ENCODE measurements at places on chromosomes 2 and 18.

- no peak for DNase-seq
Observed at GRCh38 chr18:9755615-9756014, 47.5 kb downstream of the RAB31 start.

GRCh38 chr2:2286592-2286991 lies 44.5 kb downstream of the MYT1L start:
- DNase-seq, result no peak

DNA sequence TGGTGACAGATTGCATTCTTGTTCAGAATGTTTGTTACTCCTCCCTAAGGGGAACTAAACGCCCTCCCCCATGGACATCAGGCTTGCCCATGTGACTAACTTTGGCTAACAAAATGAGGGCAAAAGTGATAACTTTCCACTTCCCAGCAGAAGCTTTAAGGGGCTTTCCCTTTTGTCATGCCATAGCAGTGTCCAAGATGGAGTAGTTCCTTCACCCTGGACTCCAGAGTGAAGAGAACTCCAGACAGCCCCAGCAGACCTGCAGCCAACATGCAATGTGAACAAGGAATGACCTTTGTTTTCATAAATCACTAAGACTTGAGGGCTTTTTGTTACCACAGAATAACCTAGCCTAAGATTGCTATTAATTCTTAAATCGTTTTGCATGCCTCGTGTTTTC lies 163.5 kb downstream of the ZEB2 start:
- DNase-seq, result no peak

DNA sequence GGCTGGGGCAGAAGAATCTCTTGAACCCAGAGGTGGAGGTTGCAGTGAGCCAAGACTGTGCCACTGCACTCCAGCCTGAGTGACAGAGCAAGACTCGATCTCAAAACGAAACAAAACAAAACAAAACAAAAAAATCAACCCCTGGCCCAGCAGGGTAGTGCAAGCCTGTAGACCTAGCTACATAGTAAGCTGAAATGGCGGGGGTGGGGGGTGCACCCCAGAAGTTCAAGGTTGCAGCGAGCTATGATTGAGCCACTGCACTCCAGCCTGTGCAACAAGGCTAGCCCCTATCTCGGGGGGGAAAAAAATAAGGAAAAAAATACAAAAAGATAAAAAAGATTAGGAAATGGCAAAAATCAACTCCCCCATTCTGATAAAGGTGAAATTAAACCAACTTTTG lies 6.4 kb downstream of the ATL2 start:
- DNase-seq, result no peak

GRCh38 chr2:208638059-208638458 lies 231.5 kb downstream of the PTH2R start:
- no peak for DNase-seq

DNA sequence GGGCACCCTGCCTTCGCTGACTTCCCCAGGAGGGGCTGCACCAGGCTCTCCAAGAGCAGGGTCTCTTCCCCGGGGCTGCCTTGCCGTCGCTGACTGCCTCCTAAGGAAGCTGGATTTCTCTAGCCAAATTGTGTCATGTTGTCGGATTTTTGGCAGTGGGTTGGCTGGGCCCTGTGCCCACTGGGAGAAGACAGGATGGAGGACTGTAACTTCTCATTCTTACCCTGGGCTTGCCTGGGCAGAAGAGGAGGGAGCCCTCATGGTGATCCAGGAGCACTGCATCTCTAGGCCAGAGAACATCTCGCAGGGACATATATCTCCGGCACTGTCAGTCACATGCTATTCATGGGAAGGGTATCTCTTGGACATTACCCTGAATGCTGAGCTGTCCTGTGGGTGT lies 6.3 kb downstream of the MYO7B start:
- no peak for DNase-seq

DNA sequence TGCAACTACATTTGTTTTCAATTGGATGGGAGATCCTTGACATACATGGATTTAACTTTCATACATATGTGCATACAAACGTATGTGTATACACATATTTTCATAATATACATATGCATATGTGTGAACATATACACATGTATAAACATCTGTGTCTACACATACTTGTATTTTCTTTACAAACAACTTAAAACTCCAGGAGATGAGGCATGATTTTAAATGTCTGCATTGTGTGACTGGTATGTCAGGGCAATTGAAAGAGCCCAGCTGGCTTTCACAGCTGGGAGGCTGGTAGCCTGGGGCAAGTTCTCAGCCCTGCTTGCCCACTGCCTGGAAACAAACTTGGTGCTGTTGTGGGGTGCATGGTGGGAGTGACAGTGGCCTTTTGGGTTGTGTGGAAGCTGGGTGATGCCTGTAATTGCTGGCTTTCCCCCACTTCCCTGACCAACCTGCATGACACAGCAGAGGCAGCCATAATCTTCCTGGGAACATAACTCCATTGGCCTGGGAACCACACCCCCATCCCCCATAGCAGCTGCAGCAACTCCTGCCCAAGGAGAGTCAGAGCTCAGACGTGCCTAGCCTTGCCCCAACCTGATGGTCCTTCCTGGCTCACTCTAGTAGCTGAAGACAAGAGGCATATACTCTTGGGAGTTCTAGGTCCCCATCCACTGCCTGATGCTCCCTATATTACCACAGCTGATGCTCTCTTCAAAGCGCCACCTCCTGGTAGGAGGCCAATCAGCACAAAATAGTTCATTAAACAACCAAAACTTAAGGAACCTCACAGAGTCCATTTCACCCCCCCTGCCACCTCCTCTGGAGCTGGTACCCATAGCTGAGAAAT lies 158.3 kb downstream of the CERS6 start:
- no peak for DNase-seq

- DNase-seq, result no peak
Observed at GRCh38 chr2:148988337-148988736, 50.2 kb upstream of the LYPD6B start.

- DNase-seq, result no peak
Observed at GRCh38 chr18:79608535-79608934, 71.1 kb upstream of the CTDP1 start.

- no peak for DNase-seq
Observed at GRCh38 chr2:122749405-122749804, 994.0 kb downstream of the TSN start.

DNA sequence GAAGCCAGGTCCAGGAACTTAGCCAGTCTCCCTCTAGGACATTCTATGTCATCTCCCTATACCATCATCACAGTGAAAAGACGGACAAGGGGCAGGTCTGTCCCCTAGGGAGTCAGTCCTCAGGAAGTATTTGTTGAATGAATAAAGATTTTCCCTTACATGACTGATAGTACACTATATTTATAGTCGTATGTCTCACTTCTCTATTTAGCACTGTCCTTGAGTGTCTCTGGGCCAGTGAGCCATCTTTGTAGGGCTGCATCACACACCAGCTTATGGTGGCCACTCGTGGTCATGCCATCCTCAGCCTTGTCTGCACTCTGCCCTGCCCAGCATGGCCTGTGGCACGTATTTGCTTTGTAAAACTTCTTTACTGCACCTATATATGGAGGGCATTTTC lies 25.8 kb downstream of the PTPN18 start:
- DNase-seq, result no peak

GRCh38 chr2:216698895-216699294 lies 3.5 kb upstream of the IGFBP5 start:
- no peak for DNase-seq

DNA sequence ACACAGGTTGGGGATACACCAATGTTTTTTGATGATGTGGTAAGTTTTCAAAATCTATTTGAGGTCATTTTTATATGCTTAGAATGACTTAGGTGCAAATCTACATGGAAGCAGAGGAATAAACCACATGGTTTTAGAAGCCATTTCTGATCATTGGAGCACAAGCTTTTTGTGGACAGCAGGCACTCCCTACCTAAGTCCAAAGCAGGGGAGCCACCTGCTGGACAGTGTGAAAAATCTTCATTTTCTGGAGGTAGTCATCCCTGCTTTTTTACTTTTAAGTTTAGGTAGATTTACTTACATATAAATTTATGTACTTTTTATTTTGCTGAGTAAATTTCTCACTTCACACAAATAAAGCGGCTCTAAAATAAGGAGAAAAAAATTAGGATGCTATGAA lies 323.2 kb downstream of the PLCL1 start:
- DNase-seq, result no peak

GRCh38 chr2:238652771-238653157 lies 195.1 kb upstream of the TWIST2 start:
- DNase-seq, result no peak

GRCh38 chr2:30179536-30179935 lies 32.7 kb downstream of the YPEL5 start:
- no peak for DNase-seq

- DNase-seq, result no peak
Observed at GRCh38 chr2:70580352-70580751, 26.7 kb upstream of the TGFA start.

Measured in NK-92 treated with Interleukin-12 subunit alpha and Interleukin-12 subunit beta, amount 100 ng/mL, for 24 hours (cell line).